GM04504 (cell line): ENCODE measurements at places on chromosomes 2 and 18.

GRCh38 chr2:100200985-100201384, 58.6 kb upstream of the AFF3 start:
- DNase-seq: no peak

- DNase-seq: no peak
These were observed 212.9 kb upstream of the STON1 start for GRCh38 chr2:48316753-48317750.

DNA sequence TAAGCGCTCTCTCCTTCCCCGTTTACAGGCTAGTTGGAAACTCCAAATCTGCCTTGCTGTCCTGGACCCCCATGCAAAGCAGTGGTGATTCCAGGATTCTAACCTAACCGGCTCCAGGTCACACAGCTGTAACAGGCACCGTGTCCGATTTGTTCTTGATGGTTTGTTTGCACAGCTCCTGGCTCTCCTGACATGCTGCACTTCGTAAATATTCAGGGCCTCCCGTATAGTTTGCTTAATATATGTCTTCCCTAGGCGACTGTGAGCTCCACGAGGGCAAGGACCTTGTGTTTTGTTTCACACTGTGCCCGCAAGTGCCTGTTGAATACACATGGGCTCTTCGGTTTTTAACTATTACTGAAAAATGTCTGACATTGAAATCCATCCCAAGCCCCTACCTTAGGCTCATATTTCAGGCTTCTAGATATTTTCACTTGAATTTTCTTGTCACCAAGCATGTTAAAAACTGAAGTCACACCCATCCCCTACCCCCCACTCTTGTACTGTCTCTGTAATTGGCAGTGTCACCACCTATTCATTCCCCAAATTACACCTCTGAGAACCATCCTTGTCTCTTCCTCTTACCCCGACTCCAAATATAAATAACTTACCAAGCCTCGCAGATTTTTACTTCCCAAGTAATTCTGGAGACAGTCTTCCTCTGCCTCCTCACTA, 1.0 kb upstream of the PUM2 start:
- DNase-seq: no peak

DNA sequence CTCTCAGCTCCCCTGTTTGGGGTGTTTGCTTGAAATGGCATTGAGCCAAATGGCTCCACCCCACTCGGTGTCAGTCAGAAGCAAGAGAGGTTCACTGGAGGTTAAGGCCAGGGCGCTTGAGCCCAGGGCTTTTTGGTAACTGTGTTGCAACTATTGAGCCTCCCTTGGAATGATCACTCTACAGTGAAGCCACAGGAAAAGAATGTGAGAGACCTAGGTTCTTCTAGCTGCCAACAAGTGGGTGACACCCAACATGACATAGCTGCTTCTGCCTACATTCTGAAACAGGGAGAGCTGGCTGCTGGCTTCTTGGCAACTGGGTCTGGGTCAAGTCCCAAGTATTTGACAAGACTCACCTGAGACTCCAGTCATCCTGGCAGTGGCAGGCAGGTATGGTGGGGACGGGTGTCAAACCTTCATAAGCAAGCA, 7.1 kb upstream of the GRHL1 start:
- no peak for DNase-seq
